EH (cell line): ENCODE measurements at places on chromosomes 6 and 20.

GRCh38 chr6:168658059-168658458 lies 217.1 kb downstream of the SMOC2 start:
- no peak for DNase-seq

DNA sequence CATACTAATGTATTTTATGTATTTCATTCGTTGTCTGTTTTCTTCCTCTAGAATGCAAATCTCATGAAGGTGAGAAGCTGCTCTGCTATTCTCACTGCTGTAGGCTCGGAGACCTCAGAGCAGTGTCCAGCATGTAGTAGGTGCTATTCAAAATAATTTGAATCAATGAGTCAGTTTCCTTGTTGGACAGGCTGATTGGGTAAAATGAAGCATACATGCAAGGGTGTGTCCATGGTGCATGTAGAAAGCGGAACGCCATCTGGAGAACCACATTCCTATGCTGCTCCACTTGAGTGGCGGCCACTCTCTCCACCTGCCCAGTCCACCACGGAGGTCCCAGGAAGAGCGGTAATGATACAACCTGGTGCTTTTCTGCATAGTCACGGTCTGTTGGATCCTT lies 412.1 kb downstream of the QKI start:
- no peak for DNase-seq

DNA sequence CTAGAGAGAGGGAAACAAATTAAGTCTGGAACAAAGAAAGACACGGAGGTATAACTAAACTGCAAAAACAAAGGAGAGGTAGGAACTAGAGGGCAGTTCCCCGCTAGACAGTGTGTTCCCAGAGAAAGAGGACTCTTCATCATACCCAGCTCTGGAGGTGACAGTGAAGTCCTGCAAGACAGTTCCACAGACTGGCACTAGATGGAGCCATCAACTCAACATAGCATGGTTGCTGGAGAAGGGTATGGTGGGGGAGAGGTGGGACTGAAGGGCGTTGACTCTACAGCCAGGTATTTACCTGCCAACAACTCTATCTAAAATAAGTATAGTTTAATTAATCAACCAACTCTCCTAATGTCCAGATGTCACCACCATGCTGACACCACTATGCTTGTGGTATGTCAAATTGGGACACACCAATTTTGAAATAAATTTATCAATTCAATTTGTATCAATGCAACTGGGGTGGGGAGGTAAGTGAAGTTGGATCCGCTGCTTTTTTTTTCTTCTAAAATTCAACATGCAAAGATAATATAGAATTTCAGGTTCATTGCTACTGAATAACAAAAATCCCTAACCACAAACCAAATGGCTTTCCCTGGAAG lies 9.7 kb downstream of the BACH2 start:
- peak; percentile 46 for DNase-seq

GRCh38 chr20:8464368-8464767 lies 332.3 kb downstream of the PLCB1 start:
- peak; percentile 12 for DNase-seq

- no peak for DNase-seq
These were observed 478.5 kb downstream of the PKHD1 start for GRCh38 chr6:51608932-51609331.

DNA sequence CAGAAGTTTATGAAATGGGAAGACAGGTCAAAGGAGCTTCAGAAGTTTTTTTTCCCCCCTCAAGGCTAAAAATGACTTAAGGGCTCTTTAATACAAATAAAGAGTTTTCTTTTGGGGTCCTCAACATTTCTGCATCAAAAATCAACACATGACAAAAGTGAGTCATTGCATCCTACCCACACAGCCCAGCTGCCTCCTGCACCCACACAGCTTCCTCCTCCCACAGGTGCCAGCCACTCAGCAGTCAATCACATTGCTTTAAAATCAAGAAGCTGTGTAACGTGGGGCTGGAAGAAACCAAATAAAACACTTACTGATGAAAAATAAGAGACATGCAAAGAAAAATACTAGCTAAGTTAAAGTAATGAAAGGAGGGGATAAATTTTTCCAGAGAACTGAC lies 68.5 kb downstream of the MAP3K5 start:
- no peak for DNase-seq

DNA sequence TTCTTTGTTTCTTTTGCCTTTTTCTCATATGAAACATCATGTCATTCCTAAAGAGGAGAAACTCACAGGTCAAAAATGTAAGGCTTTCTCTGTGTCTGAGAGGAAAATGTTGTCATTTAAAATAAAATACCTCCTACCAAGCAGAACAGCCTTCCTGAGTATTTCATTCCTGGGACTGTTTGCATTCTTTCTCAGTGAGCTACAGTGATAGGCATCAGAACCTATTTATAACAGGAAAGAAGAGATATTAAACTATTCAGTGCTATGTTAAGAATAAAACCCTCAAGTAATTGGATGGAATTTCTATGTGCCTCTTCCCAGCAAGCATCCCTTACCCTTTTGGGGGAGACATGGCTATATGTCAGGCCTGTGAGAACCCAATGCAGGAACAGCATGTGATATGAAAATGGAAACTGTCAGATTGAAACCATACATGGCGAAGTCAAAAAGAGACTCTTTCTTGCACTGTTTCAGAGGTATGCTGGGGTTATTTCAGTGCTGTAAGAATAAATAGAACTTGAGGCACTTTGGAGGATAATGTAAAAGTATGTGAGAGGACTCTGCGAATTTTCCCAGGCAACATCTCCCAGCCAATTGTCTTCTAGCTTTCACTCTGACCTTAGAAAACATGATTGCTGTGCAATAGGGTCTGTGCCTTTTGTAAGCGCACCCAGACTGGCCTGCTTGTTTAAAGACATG lies 133.8 kb upstream of the CCN2 start:
- DNase-seq = peak; percentile 99

DNA sequence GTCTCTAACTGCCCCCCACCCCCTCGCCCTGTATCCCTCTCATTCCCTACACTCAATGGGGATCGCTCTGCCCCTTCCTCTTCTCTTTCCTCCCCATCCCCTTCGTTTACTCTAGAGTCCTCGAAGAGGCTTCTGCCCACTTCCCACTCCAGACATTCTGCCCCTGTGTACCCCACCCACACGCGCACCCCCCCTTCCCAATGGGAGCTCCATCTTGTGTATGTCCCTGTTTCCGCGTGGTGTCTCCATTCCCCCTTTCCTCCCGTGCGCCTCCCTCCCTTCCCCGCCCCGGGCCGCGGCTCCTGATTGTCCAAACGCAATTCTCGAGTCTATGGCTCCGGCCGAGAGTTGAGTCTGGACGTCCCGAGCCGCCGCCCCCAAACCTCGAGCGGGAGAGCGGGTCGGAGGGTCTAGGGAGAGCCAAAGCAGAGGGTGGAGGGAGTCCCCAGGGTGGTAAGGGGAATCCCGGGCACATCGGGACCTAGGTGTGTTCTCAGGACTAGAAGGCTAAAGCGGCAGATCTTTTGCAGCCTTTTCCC lies 679 bp upstream of the RING1 start:
- peak; percentile 62 for DNase-seq

GRCh38 chr6:82890240-82890639 lies 175.4 kb downstream of the UBE3D start:
- DNase-seq = no peak

DNA sequence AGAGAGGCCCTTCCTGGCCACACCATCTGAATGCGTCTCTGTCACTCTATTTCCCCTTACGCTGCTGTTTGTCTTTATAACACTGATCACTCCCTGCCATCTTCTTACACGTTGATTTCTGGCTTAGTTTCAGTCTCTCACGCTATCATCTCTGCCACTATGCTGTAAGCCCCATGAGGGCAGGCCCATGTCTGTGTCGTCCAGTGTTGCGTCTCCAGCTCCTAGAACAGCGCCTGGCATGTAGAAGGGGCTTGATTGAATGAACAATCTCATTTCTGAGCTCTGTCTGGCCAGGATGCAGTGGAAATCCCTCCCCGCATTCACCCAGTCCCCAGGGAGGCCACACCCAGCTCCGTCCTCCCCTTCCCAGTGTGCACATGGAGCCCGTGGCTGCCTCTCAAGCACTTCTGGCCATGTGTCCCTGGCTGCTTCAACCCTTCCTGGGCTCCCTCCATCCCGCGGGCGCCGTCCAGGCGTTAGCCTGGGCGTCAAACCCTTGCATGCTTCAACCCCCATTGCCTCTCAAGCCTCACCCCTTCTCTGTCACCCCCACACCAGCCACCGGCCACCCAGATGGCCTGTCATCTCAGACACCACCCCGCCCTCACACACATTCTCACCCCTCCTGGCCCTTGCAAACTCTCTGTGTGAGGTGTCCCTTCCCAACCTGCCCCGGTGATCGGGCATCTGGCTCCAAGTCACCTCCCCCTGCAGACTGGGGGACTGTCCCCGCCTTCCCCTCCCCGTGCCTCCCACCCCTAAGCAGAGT lies 71.1 kb downstream of the SRC start:
- no peak for DNase-seq

GRCh38 chr6:19713984-19714383 lies 123.2 kb upstream of the ID4 start:
- no peak for DNase-seq

- DNase-seq = peak; percentile 81
These were observed 189.7 kb upstream of the JAG1 start for GRCh38 chr20:10863337-10864060.

DNA sequence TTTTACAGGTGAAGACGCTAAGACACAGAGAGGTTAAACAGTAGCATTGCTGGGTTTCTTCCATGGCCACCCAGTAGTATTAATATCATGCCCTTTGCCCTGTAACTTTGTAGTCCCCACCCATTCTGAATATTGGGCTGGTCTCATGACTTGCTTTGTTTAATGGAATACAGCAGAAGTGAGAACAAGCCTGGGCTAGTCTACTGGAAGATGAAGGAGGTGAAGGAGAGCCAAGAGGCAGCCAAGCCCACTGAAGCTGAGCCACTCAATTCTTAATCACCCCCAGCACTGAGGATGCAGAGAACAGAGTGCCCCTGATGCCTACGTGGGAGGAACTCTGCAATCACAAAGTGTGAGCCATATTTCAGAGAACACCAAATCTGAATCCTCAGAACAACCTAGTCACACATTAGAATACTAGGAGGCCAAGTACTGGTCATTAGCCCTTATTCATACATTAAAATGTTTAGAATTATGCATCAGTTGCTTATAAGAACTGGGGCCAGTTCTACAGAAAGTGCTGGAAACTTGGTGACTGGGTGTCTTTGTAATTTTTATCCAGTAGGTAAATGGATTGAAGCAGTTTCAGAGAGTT lies 270.1 kb upstream of the PRND start:
- DNase-seq = no peak

DNA sequence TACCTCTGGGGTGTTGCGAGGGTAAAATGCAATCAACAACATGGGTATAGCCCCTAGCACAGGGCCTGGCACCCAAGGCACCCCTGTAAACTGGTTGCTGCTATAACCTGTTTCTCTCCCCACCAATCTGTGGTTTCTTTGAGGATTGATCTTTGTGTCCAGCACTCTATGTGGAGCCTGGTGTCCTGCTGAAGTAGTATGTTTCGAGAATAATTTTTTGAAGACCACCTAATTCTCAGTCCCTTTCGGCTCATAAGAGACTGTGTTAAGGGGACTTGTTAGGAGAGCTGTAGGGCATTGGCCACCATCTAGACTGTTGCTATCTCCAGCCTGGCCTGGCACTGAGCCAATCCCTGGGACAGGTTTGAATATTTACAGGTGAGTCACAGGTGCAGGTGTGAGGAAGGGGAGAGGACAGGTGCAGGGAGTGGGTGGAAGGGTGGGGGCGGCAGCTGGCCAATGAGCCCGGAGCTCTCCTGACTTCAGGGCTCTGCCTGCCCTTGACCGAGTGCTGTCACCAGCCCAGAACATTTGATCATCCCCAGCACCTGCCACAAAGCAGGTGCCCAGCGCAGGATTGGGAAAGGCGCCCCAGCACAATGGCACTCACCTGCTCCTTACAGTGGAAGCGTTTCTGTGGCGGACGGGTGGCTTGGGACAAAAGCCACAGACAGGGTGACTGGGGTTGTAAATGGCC lies 8.1 kb upstream of the C20orf144 start:
- no peak for DNase-seq

DNA sequence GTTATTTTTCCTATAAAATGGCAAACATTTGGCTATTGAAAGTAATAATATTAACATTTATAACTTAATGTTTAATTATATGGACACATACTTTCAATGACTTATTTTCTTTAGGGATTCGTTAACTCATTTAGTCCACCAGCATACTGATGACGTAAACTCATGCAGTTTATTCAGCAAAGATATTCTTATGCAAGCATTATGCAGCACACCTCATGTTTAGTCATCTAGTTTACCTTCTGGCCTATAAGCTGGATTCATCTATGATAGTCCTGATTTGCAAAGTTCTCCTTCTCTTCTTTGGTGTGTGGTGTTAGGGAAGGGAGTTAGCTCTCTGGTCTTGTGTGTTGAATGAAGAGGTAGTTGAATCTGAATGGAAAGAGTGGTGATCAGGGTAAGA lies 60.0 kb downstream of the OR2J2 start:
- DNase-seq = no peak

- no peak for DNase-seq
These were observed 18.1 kb downstream of the SLX4IP start for GRCh38 chr20:10453241-10453640.

DNA sequence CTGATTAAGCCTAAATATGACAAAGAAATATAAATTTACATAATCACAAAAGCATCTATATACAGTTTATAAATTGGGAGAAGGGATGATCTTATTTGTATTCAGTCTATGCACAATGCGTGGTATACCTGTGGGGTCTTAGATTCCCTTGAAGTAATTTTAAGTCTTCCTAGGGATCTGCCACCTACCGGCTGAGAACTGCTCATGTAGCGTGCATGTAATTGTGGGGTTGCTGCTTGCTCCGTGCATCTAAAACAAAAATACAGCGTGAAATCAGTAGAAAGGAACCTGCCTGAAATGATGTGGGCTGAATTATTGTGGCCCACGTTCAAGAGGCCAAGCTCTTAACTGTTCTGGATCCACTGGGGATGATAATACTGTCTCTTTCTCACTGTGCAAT lies 187.3 kb downstream of the MBOAT1 start:
- DNase-seq = no peak

- DNase-seq = no peak
These were observed 43.1 kb upstream of the RNF182 start for GRCh38 chr6:13881621-13882165.

DNA sequence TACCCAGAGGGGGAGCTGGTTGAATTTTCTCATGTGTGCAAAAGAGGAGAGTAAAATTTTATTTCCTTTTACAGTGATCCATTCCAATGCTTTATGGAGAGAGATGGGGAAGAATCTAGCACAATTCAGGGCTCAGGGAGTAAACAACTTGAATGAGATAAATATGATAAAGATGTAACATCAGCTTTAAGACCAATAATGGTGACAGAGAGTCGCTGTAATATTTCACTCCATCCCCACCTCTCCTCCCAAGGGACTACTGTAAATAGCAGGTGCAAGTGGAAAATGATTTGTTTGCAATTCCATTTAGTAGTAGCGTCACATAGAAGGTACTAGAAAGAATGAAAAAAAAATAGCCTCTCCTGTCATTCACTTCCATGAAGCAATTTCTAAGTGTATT lies 4.8 kb downstream of the CRISP3 start:
- DNase-seq = no peak

DNA sequence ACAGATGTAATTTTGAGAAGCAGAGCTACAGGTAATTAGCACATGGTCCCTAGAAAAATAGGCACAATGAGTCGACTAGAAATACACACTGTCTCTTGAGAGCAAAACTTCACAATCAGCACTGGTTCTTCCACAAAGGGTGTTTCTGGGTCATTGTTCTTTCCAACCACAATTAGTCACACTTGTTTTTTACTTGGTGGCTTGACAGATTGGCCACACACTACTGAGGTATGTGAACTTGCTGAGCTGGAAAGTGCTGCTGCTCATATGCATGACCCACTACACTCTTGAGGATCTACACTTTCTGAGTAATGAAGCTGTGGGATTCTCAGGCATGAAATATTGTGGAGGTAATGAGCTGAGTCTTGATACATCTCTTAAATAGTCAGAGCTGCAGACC lies 347.7 kb downstream of the BCKDHB start:
- peak; percentile 97 for DNase-seq
